ENCODE measurements at places on chromosomes 3 and 15.
A peak's percentile ranks its signal among the peaks of the same experiment; 100 is the strongest.

GRCh38 chr15:53453253-53454105 is 306.0 kb downstream of the WDR72 start:
- no peak for DNase-seq

DNA sequence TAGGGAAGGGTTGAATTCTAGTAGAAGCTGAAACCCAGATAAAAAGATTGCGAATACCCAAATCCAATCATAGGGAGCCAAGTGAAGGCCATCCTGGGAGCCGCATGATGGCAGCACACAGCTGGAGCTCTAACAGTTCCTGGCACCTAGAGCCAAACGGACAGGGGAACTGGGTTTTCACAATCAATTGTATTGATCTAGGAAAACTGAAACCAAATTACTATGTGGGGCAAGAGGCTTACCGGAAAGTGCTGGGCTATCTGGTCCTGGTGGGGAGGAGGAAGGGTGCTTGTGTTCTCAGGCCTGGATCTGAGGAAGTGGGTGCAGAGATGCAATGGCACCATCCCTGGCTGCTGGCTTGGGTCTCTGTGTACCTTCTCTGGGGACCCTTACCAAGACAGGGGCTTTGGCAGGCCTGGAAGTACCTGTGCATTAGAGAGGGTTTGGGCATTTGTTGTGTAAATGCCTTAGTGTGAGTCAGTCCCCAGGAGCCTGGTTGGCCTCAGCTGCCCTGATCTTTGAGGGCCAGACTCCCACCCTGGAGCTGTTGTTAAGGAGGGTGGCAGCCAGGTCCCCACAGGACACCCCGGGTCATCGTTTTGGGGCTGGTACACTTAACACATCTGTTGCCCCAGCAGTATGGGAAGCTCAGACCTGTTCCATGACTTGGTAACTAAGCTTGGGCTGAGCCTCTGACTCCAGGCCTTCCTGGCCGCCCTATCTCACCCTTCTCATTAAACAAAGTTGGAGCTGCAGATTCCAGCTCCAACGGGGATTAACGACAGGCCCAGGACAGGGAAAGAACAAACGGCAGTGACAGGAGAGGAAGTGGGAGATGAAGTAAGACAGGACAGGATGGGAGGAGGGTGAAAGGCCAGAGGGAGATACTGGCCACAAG is 8.9 kb upstream of the FURIN start:
- peak; percentile 50 for DNase-seq

DNA sequence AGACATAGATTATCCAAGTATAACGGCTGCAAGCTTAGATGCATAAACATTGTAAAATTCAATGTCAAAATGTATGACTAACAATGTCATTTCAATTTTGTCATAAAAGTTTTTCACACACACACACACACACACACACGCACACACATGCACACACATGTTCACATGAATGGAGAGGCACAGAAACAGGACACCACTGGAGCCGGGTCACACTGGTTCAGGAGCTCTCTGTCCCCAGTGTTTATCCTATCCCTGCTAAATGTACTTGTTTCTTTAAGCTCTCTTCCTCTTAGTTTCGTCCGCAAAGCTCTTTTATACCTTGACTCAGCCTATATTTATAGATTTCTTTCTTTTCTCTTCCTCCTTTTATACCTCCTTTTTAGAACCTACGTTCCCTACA is 249.9 kb downstream of the CADPS start:
- no peak for DNase-seq

DNA sequence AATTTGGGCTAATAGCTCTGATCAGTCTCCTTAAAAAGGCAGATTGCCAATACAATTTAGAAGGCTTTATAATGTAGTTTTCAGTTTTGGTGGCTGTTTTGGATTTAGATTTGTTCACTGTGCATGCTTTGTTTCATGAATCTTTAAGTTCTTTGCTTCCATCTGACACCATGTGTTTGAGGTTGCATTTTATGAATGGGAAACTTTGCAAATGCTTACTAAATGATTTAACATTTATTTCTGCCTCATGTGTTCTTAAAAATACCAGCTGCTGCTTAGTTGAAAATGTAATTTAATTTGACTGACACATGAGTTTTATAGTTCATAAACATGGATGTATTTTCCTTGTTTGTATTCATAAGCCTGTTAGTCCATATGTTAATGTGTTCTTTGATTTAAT is 78.6 kb downstream of the RNF13 start:
- no peak for DNase-seq

GRCh38 chr3:23779841-23780240 is 25.9 kb upstream of the UBE2E1 start:
- DNase-seq, result no peak

- no peak for DNase-seq
These were observed 43.9 kb downstream of the PAQR5 start for GRCh38 chr15:69342460-69343076.

DNA sequence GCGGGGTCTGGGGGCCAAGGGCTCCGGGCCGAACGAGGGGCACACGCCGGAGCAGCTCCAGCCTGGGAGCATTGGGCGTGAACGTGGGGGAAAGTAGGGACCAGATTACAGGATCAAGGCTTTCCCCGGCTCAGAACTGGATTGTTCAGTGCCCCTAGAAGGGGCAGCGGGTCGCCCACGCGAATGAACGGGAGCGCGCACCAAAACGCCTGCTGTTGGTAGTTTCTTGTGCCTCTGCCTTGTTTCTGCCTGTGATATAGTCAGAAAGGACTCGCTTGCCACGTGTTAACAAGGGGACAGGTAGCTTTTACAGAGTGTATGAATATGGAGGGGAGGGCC is 1.1 kb downstream of the CASR start:
- DNase-seq, result peak; percentile 71

DNA sequence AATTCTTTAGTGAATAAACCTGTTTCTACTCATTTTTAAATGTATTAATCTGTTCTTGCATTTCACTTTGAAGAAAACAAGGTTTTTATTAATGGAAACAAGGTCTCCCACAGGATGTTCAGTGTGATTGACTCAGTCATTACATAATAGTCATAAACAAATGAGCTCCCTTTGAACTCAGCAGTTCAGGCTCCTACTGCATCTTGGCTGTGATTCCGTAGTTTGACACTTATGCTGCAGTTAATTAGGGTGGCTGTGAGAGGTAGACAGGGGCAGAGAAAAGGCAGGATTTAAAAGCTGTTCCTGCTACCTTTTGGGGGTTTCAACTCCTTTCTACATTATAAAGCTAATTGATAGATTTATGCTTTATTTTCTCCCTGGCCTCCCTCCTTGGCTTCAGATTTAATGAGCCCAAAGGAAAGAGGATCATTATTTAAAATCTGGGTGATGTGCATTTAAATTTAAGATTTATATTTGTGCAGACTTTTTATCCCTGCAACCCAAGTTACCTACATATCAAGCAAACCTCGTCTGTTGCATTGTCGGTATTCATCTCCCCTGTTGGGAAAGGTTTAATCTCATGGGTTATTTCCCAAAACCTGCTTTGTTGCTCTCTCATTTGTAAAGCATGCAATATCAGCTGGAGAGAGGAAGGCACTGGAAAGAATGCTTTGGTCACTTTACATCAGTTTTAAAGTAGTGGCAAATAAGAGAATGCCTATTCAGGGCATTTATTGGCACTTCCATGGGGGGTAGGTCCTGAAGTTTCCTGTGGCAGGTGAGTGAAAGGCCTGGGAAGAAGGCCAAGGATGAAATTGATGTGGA is 345.0 kb upstream of the NR2E3 start:
- no peak for DNase-seq

DNA sequence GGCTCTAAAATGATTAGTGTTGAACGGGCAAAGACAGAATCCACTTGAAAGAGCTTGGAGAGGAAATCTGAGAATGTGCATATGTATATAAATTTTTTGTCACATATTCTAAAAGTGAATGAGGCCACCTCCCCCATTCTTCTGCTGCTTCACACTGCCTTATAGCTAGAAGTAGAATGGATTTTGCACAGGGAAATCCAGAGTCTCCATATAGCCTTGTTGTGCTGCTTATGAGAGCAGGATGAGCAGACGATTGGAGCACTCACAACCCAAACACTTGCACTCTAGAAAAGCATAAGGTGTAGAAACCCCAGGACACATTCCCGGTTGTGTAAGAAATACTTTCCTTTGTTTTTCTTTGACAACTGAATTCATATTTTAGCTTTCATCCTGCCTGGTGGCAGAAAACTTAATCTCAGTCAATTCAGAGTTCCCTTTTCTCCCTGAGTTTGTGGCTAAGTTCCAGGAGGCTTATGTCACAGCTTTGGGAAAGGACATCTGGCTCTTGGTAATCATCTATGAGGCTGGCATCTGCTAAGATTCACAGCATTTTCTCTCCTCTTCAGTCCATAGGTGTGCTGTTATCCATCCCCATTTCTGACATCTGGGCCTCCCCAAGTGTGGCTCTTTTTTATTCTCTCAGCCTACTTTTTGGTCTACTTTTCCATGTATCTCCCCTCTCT is 188.4 kb upstream of the PFN2 start:
- peak; percentile 34 for DNase-seq

- DNase-seq, result no peak
These were observed 67.0 kb downstream of the TNIK start for GRCh38 chr3:171393032-171393744.

GRCh38 chr15:60720493-60721256 is 241.7 kb upstream of the ICE2 start:
- DNase-seq, result no peak

GRCh38 chr3:108102420-108103039 is 11.7 kb upstream of the CD47 start:
- peak; percentile 8 for DNase-seq

Data from osteoblast (primary cell).